Bladder microvascular endothelial cell (primary cell): ENCODE measurements at places on chromosomes 1 and 21. TPM values are rescaled to one million over a fixed set of nuclear protein-coding genes. Genes with fewer than 3 reads are reported as not detected.

Gene CELA2A
- not detected in 2 replicates for total RNA-seq

Gene LMX1A
- 0.13 TPM in 1 of 2 replicates, not detected in the other for total RNA-seq

Gene CD247
- total RNA-seq, result 0.06 TPM in 1 of 2 replicates, not detected in the other

Gene KCNA3
- not detected in 2 replicates for total RNA-seq

Gene NEXN
- 0.49 and 6.9 TPM in 2 replicates for total RNA-seq

Gene OR6K3
- total RNA-seq, result not detected in 2 replicates

Gene KDF1
- not detected in 2 replicates for total RNA-seq

Gene KCNK1
- 0.32 TPM in 1 of 2 replicates, not detected in the other for total RNA-seq

Gene GBP4
- total RNA-seq, result 19.1 and 24.8 TPM in 2 replicates

Gene RAD54L
- 5.8 TPM in 2 replicates for total RNA-seq

Gene FAM177B
- total RNA-seq, result not detected in 2 replicates

Gene PYHIN1
- total RNA-seq, result not detected in 2 replicates

Gene BRINP2
- 0.06 TPM in 1 of 2 replicates, not detected in the other for total RNA-seq

Gene SSX2IP
- 1.6 and 3.3 TPM in 2 replicates for total RNA-seq

Gene TNFRSF9
- 0.16 and 3.5 TPM in 2 replicates for total RNA-seq

Gene ZNF648
- total RNA-seq, result not detected in 2 replicates

Gene FBXO42
- 4.9 and 12.0 TPM in 2 replicates for total RNA-seq

Gene TNFSF18
- 46.1 and 96.4 TPM in 2 replicates for total RNA-seq

Gene HYI
- total RNA-seq, result 97.0 and 258 TPM in 2 replicates

Gene DNALI1
- total RNA-seq, result 0.65 and 1.2 TPM in 2 replicates

Gene CCDC30
- 0.32 and 1.1 TPM in 2 replicates for total RNA-seq

Gene LSM10
- 5.3 and 11.0 TPM in 2 replicates for total RNA-seq
